Kidney tubule cell (primary cell): ENCODE measurements at places on chromosomes 2 and 18.

- no peak for DNase-seq
These were observed 234.1 kb downstream of the FBXO15 start for GRCh38 chr18:73913505-73913904.

- peak; percentile 44 for DNase-seq
These were observed 570.9 kb downstream of the PIK3C3 start for GRCh38 chr18:42525905-42526304.

DNA sequence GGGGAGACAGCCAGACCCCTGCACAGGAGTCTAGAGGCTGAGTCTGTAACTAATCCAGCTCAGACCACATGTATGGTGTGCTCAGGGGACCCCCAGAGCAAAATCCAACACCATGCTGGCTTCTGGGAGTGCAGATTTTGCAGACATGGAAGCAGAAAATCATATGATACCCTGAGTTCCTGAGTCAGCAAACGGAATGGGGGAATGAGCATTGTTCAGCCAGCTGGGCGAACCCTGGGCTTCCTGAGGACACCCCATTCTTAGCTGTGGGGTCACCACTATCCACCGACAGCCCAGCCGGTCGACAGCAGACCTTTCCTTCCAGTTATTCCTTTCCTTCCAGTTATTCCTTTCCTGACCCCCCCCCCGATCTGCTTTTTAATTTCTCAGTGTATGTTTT is 322.9 kb downstream of the GBX2 start:
- no peak for DNase-seq

- no peak for DNase-seq
These were observed 95.7 kb downstream of the MAPRE2 start for GRCh38 chr18:35136885-35137284.

GRCh38 chr2:237159006-237159911 is 73.6 kb downstream of the COPS8 start:
- no peak for DNase-seq

DNA sequence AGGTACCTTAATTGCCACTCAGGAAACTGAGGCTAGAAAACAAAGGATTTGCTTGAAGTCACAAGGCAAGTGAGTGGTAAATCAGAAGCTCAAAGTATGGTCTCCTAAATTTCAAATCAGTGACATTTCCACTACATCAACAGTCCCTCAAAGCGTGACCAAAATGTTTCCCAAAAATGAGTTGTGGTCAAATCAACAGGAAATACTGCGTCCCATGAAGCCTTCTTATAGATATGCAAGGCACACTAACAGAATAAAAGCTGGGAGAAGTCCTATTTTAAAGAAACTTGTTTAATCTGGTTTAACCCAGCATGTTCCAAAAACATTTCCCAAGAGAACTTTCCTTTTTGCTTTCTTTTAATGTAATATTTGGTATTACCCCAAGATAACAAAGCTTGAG is 249.4 kb downstream of the EXOC6B start:
- no peak for DNase-seq

GRCh38 chr2:148305476-148305875 is 284.6 kb downstream of the MBD5 start:
- DNase-seq, result no peak

DNA sequence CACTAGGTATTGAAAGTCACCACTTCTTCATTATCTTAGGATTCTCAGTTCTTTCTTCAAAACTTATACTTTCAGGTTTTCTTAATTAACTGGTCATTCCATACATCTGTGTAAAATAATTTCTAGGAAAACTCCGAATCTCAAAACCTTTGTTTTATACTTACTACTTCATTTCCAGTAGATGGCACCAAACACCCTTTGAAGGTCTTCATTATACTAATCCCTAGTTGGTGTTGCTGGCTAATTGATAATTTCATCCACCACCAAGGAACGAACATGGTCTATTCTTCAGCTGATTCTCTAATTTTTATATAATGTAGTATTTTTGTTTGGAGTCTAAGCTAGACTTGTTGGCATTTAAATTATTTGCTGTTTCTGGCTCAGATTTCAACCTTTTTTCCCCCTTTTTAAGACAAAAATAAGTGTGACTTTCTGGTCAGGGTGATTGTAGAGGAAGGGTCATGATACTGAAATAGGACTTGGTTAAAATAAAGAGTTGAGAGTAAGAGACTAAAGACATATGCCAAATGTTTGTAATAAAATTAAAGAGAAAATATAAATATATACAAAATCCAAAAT is 2.8 kb upstream of the MXD1 start:
- DNase-seq, result peak; percentile 66

DNA sequence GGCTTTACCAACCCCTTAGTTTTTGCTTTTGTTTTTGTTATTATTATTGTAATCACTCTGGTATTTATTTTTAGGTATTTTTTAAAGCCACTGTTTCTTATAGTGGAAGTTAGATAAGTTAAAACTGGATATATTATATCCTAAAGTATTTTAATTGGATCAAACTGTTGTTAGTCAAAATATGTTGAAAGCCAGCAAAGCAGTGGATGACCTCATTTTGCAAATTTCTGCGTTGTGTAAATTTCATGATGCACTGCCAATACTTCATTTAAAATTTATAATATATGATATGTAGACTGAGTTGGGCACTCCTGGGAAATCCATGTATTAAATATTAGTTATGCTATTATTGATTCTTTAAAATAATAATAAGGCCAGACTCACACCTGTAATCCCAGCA is 661.7 kb upstream of the NRXN1 start:
- DNase-seq, result no peak

DNA sequence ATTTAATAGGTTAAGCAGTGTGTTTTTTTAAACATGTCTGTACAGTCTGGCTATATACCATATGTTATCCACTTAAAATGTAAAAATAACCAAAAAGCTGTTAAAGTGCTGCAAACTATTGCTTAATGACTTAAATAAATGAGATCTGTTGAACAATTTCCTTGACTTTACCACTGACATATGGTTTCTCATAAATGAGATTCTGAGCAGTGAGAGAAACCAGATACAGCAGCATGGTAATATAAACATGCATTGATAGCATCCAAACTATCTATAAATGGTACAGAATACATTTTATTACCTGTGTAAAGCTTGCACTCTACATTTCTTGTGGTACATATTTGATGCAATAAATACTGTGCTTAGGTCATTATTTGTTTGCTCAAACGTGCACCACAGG is 36.3 kb upstream of the TTC21B start:
- no peak for DNase-seq

GRCh38 chr2:17328161-17328560 is 190.1 kb downstream of the RAD51AP2 start:
- no peak for DNase-seq

- DNase-seq, result peak; percentile 58
These were observed 1.6 kb downstream of the TNP1 start for GRCh38 chr2:216858312-216858711.

DNA sequence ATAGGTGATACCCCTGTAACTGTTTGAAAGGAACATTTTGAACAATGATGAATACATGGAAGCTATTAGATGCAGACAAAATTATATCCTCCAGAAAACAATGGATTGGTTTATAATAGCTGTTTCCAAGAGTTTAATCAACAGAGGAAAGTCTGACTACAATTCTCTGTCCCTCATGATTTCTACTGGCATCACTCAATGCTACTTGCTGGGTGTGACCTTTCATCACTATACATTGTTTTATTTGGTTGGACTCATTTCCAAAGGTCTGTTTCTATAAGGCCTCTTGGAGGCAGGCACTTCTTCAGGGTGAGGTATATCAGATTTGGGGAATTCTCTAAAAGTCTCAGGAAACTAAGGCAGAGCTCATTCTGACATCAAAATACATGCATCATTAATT is 636.1 kb upstream of the SLC8A1 start:
- DNase-seq, result no peak

- no peak for DNase-seq
These were observed 66.7 kb upstream of the SLC14A2 start for GRCh38 chr18:45548614-45549013.

DNA sequence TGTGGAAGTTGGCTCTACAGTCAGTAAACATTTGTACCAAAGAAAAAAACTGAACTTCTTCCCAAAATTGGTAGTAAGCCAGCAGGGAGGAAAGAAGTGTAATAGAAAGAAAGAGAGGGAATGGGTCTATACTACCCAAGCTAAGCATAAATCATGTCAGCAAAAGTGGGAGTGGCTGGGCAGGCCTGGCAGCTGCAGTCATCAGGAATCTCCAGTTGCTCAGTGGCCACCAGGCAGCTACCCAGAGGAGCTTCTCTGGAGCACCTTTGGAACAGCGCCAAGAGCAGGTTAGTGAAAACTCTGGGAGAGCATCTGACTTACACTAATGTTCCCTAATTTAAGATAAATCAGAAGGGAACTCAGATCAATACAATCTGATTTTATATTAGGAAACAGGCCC is 14.3 kb downstream of the FRZB start:
- peak; percentile 47 for DNase-seq

DNA sequence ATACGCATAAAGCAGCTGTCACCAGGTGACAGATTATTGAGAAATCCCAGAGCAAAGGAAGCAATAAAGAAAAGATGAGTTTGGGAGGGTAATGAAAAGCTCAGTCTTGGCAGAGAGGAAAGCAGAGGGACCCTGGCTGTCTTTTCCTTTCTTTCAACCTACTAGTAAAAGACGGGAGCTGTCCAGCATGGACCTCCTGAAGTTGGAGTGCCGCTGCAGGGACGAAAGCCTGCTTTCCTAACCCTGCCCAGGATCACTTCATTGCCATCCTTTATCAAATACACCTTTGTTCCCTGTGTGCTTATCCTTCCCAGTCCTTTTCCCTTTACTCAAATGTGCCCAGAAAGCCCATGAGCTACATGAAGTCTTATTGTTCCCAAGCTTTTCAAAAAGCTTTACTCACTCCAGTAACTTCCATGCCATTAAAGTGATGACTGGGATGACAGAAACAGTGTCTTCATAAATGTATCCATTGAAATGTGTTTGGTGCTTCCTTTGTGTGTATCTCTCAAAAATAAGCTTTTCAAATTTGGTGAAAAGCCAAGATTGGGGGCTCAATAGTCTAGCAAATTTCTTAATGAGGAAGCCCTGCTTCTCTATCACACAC is 3.7 kb upstream of the SPR start:
- DNase-seq, result peak; percentile 34

- peak; percentile 90 for DNase-seq
These were observed at the start of gene CHAC2 for GRCh38 chr2:53767405-53768241. Gene CHAC2, plus strand, starts transcription at chr2:53767804. Its CDS starts 83 bp downstream, at chr2:53767887.

DNA sequence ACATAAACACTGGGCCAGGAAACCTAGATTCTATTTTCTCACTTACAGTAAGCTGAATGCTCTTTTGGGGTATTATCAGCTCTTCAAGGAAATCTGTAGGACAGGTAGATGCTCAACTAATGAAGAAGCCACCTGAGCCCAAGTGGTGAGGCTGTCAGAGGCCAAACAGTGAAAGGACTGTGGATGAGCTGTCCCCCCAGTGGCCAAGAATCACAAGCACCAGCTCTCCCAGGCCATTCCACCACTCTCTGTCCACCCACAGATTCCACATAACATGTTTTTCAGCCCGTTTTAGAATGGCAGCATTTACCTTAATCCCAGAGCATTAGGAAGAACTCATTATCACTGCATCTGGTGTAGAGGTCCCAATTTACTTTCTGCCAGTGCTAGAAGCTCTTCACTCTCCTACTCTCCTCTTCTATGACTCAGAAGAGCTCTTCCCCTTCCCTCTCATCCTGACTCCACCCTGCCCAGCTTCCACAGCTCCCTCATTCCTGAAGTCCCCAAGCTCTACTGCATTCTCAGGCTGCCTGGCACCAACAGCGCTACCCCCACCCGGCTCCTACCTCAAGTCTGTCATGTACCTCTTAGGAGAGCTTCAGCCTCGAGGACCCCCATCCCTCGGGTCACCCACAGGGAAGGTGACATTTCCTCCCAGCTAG is 43.8 kb upstream of the GORASP2 start:
- DNase-seq, result peak; percentile 65

GRCh38 chr2:2547911-2548310 is 216.8 kb upstream of the MYT1L start:
- no peak for DNase-seq

GRCh38 chr2:216802516-216803215 is 57.2 kb downstream of the TNP1 start:
- DNase-seq, result no peak

- no peak for DNase-seq
These were observed 272.8 kb downstream of the ERBB4 start for GRCh38 chr2:212265777-212266176.

DNA sequence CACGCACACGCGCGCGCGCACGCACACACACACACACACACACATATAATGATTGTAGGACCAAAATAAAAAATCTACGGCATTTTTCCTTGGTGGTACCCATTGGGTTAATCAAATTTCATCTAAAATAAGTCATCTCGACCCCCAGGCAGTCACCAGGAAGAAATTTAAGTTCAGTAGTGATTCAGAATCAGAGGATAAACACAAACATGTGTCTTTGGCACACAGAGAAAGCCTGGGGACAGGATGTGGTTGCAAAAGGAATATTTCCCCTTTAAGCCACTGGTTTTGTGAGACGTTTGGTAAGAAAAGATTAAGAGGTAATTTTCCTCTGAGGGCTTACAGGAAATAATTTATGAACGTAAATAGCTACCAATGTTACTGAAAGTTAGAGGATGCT is 171.6 kb upstream of the PIEZO2 start:
- peak; percentile 30 for DNase-seq

GRCh38 chr2:117523267-117523666 is 291.2 kb upstream of the DDX18 start:
- DNase-seq, result peak; percentile 60

DNA sequence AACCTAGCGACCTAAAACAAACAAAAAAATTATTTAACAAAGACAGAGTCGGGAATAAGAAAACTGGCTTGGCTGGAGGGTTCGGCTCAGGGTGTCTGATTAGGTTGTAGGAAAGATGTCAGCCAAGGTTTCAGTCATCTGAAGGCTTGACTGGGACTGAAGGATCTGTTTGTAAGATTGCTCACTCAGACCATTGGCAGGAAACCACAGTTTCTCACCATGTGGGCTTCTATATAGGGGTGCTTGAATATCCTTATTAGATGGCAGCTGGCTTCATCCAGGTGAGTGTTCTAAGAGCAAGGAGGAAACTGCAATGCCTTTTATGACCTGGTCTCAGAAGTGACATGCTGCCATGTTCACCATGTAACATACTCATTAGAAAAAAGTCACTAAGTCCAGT is 999 bp upstream of the IL36B start:
- DNase-seq, result no peak

GRCh38 chr2:98799375-98800329 is 68.7 kb upstream of the MGAT4A start:
- DNase-seq, result no peak

- no peak for DNase-seq
These were observed 1.9 kb upstream of the KLHL29 start for GRCh38 chr2:23383100-23383499.

- peak; percentile 4 for DNase-seq
These were observed 34.6 kb upstream of the C2orf15 start for GRCh38 chr2:99106913-99107312.

GRCh38 chr2:123696021-123696420 is 329.1 kb upstream of the CNTNAP5 start:
- DNase-seq, result no peak
